Stimulated activated CD8-positive, alpha-beta memory T cell treated with anti-CD3 and anti-CD28 coated beads, Interleukin-4, amount 100 ng/mL, for 4 hours (primary cell): ENCODE measurements at places on chromosomes 7 and 10.

- no peak for DNase-seq
Observed at GRCh38 chr10:21406595-21407193, 118.8 kb downstream of the SKIDA1 start.

DNA sequence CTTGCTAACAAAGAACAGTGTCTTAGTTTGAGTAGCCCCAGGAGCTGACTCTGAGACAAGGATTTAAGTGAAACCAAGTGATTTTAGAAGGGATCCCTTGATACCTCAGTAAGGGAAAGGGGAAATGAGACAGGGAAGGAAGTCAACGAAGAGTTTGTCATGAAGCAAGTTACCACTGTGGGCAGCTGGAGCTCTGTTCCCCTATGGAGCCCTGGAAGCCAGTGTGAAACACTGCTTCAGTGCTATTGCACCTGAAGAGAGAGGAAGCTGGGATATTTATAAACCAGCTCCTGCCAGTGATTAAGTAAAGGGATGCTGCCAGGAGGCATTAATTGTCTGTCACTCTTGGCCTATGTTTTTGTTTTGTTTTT, 58.9 kb upstream of the WAPL start:
- no peak for DNase-seq

- no peak for DNase-seq
Observed at GRCh38 chr7:16417906-16418305, 3.4 kb downstream of the CRPPA start.

GRCh38 chr10:123704812-123705211, 38.7 kb downstream of the GPR26 start:
- no peak for DNase-seq

GRCh38 chr10:104109908-104110662, 11.9 kb upstream of the SFR1 start:
- no peak for DNase-seq

DNA sequence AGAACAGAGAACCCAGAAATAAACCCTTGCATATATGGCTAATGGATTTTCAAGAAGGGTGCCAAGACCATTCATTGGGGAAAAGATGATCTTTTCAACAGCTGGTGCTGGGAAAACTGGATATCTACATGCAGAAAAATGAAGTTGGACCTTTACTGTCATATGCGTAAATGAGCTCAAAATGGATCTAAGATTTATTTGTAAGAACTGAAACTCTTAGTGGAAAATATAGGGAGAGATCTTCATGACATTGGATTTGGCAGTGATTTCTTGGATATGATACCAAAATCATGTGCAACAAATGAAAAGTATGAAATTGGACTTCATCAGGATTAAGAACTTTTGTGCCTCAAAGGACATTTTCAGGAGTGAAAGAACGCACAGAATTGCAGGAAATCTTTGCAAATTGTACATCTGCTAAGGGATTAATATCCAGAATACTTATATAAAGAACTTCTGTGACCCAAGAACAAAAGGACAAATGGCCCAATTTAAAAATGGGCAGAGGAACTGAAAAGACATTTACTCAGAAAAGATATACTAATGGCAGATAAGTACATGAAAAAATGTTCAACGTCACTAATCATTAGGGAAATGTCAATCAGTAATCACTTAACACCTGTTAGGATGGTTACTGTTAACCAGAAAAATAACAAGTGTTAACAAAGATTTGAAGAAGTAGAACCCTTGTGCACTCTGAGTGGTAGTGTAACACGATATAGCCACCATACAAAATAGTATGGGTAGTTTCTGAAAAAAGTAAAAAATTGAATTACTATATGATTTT, 6.1 kb downstream of the DBF4 start:
- DNase-seq: no peak

DNA sequence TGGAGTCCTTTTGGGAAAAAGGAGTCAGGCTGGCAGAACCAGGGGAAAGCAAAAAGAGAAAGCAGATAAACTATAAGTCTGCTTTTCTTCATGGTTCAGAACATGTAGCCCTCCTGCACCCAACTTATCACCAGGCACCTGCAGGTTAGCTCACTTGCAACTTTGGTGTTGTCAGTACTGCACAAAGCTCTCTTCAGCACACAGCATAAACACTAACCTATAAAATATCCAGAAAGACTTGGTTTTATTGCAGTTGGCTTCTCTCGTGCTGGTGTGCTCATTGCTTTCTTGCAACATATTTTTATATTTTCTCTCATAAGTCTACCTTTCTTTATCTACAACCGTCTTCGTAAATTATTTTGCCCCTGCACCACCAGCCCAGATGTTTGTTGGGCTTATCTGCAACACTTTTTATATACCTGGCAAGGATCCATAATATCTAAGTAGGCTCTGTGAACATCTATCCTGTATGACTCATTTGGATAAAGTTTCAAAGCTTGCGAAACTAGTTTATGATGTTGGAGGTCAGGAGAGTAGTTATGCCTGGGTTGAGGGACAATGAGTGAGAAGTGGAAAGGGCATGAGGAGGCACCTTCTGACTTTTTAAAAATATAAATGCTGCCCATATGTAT, 164.6 kb downstream of the ANKRD30A start:
- DNase-seq: no peak

- DNase-seq: no peak
Observed at GRCh38 chr10:35637462-35637861, 4.6 kb downstream of the FZD8 start.

- no peak for DNase-seq
Observed at GRCh38 chr7:106865130-106866041, at the start of gene PIK3CG. PIK3CG (plus strand) TSS chr7:106865282; CDS start chr7:106867562, 2,280 bp downstream.

GRCh38 chr10:43292755-43293676, 26.2 kb upstream of the RASGEF1A start:
- no peak for DNase-seq

DNA sequence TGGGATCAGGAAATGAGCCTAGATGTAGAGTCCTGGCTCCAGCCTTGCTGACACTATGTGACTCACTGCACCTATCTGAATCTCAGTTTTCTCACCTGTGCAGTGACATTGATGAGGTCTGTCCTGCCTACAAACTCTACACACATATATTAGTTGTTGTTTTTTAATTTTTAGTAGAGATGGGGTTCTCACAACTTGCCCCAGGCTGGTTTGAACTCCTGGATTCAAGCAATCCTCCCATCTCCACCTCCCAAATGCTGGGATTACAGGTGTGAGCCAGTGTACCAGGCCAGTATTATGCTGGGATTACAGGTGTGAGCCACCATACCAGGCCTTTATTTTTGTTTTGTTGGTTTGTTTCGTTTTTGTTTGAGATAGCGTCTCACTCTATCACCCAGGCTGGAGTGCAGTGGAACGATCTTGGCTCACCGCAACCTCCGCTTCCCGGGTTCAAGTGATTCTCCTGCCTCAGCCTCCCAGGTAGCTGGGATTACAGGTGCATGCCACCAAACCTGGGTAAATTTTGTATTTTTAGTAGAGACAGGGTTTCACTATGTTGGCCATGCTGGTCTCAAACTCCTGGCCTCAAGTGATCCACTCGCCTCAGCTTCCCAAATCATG, 11.8 kb upstream of the DDIT4 start:
- no peak for DNase-seq

- DNase-seq: no peak
Observed at GRCh38 chr7:74480861-74481417, 27.2 kb downstream of the GTF2IRD1 start.

DNA sequence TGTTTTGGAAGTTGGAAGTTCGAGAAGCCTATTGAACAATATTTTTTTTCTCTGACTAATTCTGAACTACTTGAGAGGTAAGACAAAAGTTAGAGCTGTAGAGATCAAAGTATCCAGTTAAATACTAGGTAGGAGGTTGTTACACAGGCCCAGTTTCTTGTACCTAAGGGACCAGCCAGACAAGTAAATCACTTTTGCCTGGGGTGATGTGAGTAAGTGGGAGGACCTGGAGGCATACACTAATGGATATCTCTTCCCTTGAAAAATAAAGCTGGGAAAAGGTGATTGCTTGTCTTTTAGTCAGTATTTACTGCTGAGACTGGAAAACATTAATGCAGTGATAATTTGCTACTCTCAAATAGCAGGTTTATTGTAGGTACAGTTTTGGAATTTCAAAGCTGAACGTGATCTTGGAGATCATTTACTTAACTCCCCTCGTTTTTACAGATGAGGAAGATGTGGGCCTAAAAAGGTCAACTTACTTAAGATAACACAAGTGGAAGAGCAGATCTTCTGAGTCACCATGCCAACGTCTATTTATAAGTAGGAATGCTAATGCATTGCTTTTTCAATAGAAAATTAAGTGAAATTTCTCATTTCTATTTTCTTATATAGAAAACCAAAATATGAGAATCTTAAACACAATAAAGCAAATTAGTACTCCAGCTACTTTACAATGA, 181.3 kb downstream of the PPP1R9A start:
- DNase-seq: no peak

DNA sequence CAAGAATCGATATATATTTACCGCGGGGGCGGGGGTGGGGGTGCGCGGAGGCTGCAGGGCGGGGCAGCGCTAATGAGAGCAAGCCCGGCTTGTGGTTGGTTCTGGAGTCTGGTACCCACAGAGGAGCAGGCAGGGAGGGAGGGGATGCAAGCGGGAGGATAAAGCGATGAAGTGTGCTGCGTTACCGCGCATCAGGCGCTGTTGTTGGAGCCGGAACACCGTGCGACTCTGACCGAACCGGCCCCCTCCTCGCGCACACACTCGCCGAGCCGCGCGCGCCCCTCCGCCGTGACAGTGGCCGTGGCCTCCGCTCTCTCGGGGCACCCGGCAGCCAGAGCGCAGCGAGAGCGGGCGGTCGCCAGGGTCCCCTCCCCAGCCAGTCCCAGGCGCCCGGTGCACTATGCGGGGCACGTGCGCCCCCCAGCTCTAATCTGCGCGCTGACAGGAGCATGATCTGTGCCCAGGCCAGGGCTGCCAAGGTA, at the start of gene HECW1:
HECW1 (plus strand) TSS at position 189 of the 482 bp plus-strand sequence. CDS start 131,259 bp downstream, outside the sequence.
- no peak for DNase-seq

GRCh38 chr7:28596245-28596935, 184.1 kb downstream of the CREB5 start:
- DNase-seq: no peak

DNA sequence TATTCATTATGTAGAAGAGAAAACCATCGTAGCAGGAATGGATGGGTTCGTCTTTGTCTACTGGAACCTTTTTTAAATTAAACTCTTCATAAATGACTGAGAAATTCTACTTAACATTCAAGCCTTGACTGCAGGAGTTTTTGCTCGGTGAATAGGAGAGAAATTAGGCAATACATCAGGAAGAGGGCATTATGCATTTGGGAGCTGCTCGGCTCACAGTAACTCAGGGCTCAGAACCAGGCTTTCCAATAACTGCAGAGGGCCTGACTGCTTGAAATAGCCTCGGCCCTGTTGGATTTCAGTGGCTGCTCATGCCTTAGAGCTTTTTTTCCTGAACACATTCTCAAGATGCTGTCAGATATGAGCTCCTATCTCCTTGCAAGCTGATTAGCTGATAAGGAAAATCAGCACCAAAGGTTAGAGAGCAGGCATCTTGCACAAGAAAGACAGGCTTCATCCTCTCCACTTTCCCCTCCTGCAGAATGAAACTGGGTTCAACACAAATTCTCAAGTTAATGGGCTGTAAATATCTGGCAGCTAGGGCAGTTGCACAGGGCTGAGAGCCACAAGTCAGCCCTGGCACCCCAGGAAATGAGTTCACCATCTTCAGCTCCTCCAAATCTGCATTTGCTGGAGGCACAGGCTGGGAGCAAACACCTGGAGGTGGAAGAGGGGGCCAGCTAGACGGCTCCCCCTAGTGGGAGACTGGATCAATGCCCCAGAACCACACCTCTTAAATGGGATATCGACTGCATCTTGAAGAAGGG, 24.3 kb downstream of the TECTB start:
- no peak for DNase-seq

GRCh38 chr7:63521-64021, 128.8 kb upstream of the FAM20C start:
- DNase-seq: no peak

GRCh38 chr10:108801775-108802517, 1121.4 kb downstream of the XPNPEP1 start:
- no peak for DNase-seq

DNA sequence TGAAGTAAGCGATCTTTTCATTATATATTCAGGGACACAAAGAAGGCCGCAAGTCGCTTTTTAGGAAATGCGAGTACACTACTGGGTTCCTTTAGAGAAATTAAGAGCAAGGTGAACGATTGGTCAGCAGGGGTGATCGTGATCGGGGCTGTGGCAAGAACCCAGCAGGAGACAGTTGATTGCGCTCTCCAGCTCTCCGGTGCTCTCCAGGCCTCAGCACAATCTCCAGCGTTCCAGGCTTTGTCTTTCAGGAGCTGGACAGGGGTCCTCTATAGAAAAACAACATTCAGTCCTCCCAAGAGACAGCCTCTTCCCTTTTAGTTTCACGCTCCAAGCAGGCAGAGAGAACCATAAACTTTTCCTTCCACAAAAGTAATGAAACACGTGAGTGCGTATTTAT, 170.5 kb upstream of the KLF6 start:
- no peak for DNase-seq

GRCh38 chr7:123749537-123749857, 694 bp upstream of the WASL start:
- DNase-seq: no peak

GRCh38 chr10:15254808-15255648, 86.5 kb upstream of the NMT2 start:
- no peak for DNase-seq

DNA sequence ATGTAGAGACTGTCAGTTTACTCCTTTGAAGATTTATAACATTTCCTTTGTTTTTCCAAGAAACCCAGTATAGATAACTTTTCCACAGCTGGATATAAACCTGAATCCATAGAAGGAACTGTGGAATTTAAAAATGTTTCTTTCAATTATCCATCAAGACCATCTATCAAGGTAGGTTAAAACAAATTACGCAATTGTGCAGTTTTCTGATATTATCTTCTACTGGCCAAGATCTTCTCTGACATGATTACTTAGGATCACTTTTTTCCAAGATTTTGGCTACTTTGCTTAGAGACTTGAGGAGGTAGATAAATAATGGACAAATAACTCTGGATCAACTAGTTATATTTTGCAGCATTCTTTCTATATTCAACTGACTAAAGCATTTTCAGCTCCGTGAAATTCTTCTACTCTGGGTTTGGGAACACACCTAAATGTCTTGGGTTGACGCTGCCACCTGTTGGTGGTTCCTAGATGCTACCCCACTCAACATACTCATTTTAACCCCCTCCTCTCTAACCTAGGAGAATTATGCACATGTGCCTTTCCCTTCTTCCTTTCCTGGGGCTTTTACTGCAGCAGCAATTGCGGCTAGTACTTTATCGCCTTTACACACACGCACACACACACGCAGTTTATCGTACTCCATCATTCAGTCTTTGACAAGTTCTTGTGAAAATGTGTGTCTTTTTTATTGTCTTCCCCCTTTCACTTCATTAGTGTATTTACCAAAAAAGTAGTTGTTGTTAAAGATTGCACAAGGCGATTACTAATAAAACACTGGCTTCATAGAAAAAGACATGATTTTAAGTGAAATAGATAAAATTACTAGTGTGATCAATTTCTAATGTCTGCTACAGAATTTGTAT, 32.7 kb downstream of the ABCB5 start:
- no peak for DNase-seq

GRCh38 chr7:98278936-98279335, 2.5 kb upstream of the BRI3 start:
- no peak for DNase-seq

- DNase-seq: no peak
Observed at GRCh38 chr10:110345286-110345685, 40.6 kb upstream of the SMNDC1 start.

GRCh38 chr7:89837515-89837914, 316.8 kb upstream of the STEAP1 start:
- DNase-seq: no peak
